SK-N-MC (cell line): ENCODE measurements at places on chromosomes 13 and 19.
A peak's percentile ranks its signal among the peaks of the same experiment; 100 is the strongest.

DNA sequence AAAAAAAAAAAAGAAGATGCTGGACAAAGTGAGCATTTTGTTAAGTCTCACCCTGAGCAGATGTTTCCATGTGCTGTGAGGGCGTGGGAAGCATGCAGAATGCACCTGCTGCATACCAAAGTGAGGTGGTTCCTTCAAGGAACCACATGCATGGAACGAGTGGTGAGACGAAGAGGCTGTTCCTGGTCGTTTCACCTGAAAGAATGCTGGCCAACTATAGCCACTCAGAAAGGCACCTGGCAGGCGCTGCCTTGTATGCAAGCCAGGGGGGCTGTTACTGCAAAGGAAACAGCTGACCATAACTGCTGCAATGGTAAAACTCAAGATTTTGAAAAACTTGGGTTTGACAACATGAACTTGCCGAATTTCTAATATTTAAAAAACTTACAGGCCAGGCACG is 14.7 kb downstream of the MIER2 start:
- no peak for DNase-seq

DNA sequence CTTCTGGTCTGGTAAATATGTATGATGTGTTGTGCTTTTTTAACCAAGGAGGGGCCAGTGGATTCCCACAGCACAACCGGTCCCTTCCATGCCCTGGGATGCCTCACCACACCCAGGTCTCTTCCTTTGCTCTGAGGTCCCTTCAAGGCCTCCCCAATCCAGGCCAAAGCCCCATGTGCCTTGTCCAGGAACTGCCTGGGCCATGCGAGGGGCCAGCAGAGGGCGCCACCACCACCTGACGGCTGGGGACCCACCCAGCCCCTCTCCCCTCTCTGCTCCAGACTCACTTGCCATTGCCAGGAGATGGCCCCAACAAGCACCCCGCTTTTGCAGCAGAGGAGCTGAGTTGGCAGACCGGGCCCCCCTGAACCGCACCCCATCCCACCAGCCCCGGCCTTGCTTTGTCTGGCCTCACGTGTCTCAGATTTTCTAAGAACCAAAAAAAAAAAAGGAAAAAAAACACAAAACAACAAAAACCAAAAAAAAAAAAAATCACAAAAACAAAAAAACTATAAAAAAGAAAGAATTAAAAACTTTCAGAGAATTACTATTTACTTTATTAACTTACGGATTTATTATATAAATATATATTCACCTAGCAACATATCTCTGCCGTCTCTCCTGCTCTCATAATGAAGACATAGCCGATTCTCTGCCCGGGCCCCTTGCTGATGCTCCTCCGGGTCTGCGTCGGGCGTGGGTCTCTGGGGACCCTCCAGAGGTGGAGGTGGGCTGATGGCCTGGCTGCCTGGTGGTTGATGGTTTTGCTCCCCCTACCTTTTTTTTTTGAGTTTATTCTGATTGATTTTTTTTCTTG is 14.4 kb downstream of the CAPN12 start:
- no peak for DNase-seq

DNA sequence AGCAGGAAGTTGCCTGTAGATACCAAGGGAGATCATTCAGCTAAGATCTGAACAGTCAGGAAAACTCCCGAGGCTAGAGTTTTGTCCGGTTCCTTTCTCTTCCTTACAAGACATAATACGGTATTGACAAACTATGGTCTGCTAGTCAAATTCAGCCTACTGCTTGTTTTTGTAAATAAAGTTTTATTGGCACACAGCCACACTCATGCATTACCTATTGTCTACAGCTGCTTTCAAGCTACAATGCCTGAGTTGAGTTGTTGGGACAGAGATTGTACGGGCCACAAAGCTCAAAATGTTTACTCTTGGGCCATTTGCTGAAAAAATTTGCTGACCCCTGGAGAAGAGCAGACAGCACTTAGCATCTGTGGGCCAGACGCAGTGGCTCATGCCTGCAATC is 2.5 kb downstream of the SLC1A6 start:
- no peak for DNase-seq

- no peak for DNase-seq
These were observed 3.2 kb upstream of the ERVV-2 start for GRCh38 chr19:53041366-53041765.

DNA sequence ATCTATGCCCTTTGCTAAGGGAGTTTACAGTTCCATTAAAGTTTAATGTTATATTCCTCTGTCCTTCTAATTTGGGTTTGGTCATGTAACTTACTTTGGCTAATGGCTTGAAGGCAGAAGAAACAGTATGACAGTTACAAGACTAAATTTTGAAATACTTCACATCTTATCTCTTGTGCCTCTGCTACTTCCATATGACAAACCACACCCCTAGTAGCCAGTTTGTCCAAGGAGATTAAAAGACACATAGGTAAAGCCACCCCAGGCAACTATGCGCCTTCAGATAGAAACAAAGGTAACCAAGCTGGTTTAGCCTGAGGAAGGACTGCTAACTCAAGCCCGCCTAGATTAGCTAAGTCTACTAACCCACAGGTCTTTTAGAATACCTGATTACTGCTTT is 273.4 kb upstream of the MIR17HG start:
- DNase-seq = no peak

- no peak for DNase-seq
These were observed 303.9 kb downstream of the SLITRK5 start for GRCh38 chr13:87975035-87975434.

- peak; percentile 47 for DNase-seq
These were observed 58.7 kb upstream of the RGCC start for GRCh38 chr13:41398494-41399170.

DNA sequence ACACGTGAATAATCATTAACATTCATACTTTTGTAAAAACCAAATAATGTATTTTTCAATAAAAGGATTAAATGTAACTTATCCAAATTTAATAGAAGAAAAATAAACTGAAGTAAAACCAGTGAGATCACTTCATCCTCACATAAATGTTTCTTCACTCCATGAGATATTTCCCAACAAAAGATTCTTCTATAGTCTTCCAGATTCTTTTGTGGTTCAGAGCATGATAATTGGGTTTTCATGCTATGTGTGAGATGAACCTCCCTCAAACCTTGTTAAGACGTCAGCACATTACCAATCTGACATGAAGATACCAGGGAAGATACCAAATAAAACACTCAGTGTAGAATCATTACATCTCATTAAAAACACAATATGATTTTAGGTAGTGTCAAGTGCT is 62.9 kb upstream of the OXGR1 start:
- DNase-seq = no peak

DNA sequence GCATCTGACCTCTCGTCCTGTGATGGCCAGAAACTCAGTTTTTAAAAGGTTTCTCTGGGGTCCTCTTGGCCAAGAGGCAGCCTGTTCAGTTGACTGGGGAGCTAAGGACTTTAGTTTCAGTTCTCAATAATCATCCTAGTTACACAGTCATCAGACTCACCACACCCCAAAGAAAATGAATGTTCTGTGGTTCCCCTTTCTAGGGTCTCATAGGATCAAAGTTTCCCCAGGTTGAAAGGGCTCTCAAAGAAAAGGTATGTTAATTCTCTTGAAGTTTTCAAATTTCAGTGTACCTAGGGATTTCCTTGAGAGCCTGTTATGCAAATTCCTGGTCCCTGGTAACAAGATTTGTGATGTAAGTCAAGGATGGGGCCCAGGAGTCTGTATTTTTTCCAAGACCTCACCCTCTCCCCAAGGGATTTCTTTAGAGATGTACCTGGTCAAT is 94.9 kb downstream of the FAM216B start:
- no peak for DNase-seq

DNA sequence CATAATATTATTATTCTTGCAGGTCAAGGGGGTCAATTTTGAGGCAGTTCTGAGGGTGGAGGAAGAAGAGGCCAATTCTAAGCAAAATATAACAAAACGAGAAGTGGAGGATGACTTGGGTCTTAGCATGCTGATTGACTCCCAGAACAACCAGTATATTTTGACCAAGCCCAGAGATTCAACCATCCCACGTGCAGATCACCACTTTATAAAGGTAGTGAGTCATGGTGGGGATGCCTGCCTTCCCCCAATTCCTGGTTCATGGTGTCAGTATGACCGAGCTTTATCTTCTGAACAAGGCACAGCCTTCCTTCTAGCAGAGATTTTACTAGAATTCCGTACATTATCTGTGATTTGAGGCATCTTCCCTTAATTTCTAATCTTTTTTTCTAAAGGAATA is 9.4 kb upstream of the DCUN1D2 start:
- DNase-seq = no peak

GRCh38 chr19:40502647-40503319 is 36.0 kb downstream of the SPTBN4 start:
- no peak for DNase-seq

DNA sequence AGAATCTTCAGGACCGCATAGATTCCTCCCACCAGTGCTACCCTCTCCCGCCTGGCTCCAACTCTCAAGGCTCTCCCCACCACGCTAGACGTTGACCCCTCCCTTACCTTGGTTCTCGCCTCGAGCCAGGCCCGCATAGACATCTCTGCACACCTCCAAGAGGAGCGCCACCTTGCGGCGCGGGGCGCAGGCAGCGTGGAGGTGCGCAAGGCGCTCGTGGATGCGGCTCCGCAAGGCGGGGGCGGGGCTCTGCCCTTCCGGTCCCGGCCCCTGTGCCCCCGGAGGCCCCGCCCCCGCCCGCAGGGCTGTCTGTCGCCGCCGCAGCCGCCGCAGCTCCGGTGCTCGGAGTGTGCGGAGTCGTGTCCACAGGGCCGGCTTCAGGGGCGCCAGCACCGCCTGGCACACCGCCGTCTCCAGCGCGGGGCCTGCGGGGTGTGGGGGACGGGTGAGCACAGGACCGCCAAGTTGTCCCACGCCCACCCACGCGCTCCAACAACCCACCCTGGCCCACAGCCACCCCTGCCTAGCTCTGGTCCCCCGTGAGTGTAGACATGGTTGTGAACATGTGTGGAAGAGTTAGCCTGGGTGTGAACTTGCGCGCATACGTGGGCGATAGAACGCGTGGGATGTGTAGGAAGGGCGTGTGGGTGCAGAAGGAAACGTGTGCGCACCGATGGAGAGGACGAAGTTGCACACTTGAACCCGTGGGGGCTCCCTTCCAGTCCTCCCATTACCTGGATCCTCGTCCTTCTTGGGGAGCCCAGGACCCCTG is 8.1 kb downstream of the RINL start:
- no peak for DNase-seq

GRCh38 chr19:5950741-5951140 is 27.2 kb downstream of the RANBP3 start:
- DNase-seq = no peak

GRCh38 chr19:50449236-50449899 is 16.7 kb downstream of the MYBPC2 start:
- DNase-seq = no peak

- DNase-seq = no peak
These were observed 18.4 kb downstream of the TMEM150B start for GRCh38 chr19:55306712-55307111.

GRCh38 chr19:32599736-32600157 is 18.8 kb downstream of the PDCD5 start:
- peak; percentile 39 for DNase-seq

DNA sequence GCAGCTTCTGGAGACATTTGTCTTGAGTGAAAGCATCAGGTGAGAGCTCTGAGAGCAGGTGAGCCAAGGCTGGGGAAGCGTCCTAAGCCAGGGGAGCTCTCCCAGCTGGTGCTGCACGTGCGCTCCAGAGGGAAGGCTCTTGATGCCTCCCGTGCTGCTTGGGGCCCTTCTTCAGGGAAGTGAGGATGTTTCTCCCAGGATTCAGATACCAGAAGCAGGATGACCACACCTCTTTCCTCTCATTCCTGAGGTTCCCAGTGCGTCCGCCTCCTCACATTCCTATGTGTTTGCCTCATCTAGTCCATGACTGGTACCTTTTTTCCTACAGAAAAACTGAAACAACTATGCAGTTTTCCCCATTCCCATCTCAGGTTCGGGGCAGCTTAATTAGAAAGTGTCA is 231.0 kb upstream of the IRS2 start:
- DNase-seq = no peak

DNA sequence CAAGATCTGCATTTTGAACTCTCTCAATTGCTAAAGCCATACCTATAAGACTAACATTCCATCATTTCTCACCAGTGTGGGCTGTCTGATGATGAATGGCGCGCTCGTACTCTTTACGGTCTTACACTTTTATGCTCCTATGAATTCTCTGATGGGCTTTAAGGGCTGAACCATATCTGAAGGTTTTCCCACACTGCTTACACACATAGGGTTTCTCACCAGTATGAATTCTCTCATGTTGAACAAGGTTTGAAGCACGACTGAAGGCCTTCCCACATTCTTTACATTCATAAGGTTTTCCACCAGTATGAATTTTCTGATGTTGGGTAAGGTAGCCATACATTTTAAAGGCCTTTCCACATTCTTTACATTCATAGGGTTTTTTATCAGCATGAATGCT is 18.8 kb upstream of the ZNF607 start:
- no peak for DNase-seq

- no peak for DNase-seq
These were observed 52.8 kb downstream of the AKAP11 start for GRCh38 chr13:42324704-42325103.

DNA sequence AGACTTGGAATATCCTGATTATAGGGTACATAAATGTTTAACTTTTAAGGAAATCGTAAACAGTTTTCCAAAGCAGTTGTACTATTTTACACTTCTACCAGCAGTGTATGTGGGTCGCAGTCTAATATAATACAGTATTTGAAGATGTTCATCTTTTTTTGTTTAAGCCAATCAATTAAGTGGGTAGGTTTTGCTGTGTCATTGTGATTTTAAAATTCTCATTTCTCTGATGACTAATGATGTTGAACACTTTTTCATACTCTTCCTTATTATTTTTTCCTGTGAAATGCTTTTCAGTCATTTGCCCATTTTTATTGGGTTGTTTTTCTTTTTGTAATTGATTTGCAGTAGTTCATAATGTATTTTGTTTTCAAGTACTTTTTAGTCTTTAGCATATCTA is 2689.7 kb downstream of the PCDH9 start:
- no peak for DNase-seq

DNA sequence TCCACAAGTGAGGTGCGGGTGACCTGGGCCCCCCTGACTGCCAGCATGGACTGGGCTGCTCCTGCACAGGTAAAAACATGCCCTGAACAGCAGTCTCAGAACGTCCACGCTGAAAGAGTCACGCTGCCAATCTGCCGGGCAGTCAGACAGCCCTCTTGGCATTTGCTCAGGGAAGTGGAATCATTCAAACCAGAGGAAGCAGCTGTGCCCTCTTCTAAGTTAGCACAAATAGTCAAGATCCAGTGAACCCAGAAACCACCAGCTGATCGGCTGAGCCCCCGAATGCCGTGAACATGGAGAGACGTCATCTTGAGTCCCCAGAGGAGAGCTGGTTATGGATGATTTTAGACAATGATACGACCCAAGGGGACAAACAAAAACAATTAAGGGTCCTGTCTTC is 34.4 kb downstream of the KLF2 start:
- no peak for DNase-seq

GRCh38 chr13:33213024-33213768 is 72.4 kb downstream of the STARD13 start:
- no peak for DNase-seq

DNA sequence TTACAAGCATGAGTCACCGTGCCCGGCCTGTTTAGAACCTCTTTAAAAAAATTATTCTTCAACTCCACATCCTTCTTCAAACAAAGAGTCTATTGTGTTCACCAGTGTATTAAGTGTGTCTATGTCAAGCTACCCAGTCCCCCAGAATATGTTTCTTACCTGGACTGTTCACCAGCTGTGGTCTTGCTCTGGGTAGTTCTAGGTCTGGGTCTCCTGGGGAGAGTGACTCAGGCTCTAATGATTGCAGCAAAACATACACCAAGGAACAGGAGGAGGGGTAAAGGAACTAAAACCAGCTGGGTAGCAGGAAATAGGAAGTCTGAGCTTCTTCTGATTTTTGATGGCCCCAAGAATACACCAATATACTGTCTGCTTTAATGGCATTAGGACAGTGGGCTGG is at the start of gene FPR1:
FPR1 (minus strand) TSS at position 224 of the 400 bp plus-strand sequence. CDS start 4,884 bp downstream, outside the sequence.
- no peak for DNase-seq
